Stimulated activated CD4-positive, alpha-beta T cell treated with anti-CD3 and anti-CD28 coated beads, Interleukin-15, amount 100 ng/mL, for 1 hour (primary cell): ENCODE measurements at places on chromosomes 2 and 18.
A peak's percentile ranks its signal among the peaks of the same experiment; 100 is the strongest.

- no peak for DNase-seq
Measured at GRCh38 chr18:6711467-6711866, 18.0 kb upstream of the ARHGAP28 start.

DNA sequence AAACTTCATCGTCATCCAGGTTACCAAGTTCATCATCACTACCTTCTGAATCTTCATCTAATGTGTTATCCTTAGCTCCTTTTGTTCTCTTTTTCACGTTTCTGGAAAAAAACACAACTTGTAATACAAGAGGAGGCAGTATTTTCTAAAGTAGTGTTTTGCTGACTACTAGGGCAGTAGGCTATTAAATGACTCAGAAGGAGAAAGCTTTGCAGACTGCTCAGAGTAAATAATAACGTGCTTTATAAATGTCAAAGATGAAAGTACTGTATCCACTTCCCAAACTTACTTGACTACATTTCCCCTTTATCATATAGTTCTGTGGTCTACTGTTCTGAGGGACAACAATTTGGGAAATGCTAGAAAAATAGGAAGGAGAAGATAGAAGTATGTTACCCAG, 15.6 kb downstream of the CEBPZOS start:
- DNase-seq = no peak

GRCh38 chr2:191250400-191250799, 5.2 kb downstream of the MYO1B start:
- DNase-seq = no peak

- DNase-seq = no peak
Measured at GRCh38 chr2:5725794-5726463, 33.7 kb downstream of the SOX11 start.

DNA sequence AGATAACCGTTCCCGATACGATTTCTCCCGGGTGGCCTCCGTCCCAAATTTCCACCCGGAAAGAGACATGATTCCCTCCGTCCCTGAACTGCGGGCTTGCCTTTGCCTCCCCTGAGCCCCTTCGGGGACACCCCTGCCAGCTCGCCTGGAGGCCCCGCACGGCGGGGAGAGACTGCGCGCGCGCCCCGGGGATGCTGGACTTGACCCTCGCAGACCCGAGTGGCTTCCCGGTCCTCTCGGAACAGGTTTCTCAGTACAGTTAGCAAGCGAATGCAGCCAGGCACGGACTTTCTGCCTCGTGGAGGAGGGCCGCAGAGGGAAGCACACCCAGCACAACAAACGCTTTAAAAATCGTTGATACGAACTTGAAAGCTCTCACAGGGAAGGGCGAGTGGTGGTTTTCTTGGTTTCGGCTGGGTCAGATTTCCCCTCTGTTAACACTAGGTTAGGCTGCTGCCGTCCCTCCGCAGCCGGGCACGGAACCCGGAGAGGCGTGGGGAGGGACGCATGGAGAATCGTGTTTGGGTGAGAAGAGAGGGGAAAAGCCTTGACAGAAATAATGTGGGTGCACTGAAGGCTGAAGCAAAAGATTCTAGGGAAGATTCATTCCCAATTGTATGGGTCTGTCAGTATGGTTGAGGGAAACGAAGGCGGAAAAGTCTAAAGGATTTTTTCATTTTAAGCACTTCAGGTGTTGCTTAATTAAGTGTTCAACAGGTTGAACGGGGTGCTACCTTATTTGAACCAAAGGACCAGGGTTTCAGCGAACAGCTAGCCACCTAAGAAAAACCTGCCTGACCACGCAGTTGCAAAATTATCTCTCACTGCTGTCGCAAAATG, 916 bp downstream of the TNFRSF11A start:
- DNase-seq = peak; percentile 7

- no peak for DNase-seq
Measured at GRCh38 chr2:239603411-239604356, 202.9 kb upstream of the HDAC4 start.

GRCh38 chr2:72394541-72395070, 246.9 kb upstream of the CYP26B1 start:
- no peak for DNase-seq

- no peak for DNase-seq
Measured at GRCh38 chr18:70181015-70181414, 24.5 kb downstream of the RTTN start.

DNA sequence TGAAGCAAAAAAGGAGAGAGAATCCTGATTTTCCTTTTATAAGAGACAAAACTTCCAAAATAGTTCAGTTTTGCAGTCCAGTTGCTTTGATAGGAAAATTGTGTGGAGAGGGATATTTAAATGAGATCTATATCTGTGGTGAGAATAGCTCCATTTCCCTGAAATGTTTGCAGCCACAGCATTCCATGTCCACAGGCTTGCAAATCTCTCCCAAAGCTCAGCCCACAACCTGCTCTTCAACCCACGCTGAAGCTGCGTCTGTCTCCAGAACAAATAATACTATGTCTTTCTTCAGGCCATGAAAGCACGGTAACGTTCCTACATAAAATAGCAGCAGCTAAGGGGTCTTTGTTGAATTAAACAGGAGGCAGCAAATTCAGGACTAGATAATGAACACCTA, 31.8 kb downstream of the TMEM17 start:
- no peak for DNase-seq

DNA sequence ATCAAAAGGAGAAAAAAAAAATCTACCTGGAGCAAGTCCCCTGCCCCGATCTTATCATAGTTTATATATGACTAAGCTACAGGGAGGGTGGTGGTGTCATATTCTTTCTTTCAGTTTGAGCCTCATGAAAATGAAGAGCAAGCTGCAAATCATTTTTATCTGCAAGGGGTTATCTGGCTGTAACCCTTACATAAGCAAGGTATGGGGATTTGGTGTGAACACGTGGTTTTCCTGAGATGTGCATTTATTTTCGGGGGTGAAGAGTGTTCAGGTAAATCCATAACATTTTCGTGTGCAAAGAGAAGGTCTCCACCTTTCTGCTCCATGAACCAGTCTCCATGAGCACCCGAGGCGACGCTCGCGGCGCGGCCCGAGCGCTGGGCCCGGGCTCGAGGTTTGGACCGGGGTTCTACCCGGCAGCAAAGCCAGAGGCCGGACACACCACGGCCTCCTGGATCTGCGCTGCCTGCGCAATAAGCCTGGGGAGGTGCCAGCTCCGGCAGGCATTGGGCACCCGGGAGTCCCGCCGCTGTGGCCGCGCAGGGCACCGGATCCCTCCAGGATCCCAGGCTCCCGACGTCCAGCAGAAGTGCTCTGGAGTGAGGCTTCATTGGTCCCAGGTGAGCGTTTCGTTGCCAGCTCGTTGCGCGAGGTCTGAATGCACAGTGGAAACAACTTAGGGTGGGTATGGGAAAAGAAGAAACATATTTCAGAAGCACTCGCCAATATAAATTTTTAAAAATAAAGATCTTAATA, 36.1 kb upstream of the GPD2 start:
- DNase-seq = peak; percentile 24

GRCh38 chr2:13260402-13260801, 543.7 kb downstream of the TRIB2 start:
- DNase-seq = no peak
